ENCODE measurements at places on chromosomes 7 and 10.
A peak's percentile ranks its signal among the peaks of the same experiment; 100 is the strongest.

DNA sequence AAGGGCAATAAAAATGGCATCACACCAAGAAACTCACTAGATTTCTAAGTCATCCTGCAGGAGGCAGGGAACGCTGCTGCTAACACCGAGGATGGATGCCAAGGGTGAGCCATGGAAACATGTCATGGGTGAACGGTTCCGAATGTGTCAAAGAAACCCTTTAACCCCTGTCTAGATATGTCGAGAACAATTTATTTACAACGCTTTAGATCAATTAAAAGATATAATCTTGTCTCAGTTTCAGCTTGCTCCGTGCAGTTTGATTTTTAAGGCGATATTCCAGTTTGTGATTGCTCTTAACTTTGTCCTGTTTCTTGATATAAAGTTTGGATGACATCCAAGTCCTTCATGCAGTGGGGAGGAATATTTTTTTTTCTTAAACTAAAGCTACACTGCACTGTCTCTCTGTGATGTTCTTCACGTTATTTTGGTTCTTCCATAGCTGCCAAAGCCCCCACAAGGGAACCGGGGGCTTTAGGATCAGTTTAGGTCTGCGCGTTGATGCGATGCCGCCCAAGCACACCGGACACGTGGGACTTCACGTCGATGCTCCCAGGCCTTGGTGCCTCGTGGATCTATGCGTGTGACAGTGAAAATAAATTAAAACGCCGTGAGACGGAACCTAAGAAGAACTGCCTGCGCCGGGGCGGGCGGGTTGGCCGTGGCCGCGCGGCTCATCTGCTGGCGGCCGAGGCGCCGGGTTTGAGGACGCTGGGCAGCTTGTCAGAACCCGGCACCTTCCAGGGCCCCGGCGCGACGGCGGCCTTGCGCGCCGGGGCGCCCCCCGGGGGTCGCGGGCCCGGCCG, 220.3 kb downstream of the PHTF2 start:
- DNase-seq, result peak; percentile 68

- no peak for DNase-seq
Measured at GRCh38 chr7:19715499-19715898, 6.7 kb upstream of the POLR1F start.

DNA sequence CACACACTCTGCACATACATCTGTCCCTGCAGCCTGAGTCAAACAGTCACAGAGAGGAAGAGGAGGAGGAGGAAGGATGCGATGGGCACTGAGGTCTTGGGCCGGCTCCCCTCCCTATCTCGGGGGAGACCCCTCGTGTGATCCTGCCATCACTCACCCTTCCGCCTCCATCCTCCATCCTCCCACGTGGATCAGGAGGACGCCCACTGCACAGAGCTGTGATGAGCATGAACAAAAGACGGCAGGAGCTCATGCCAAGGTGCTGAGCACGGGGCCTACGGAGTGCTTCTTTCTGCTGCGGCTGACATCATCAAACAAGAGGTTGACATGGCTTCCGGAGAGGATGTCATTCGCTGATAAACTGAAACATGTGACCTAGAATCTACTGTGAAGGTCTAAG, 68.0 kb downstream of the DIP2C start:
- DNase-seq, result no peak

- DNase-seq, result no peak
Measured at GRCh38 chr10:109958059-109958458, 34.7 kb upstream of the XPNPEP1 start.

DNA sequence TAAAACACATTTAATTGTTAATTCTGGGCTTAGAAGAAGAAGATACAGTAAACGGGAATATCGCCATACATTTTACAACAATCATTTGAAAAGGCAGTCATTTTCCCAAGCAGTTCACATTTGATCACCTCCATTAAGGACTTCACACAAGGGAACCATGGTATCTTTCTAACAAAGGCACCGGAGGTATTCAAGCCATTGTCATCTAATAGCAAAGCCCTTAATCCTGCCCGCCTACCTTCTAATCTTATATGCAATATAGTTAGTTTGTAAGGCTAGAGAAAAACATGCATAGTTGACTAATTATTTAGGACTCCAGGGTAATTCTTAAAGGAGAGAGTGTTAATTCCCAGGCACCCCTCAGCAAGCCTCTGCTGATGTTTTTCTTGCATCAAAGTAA, 83.1 kb downstream of the MRPL32 start:
- DNase-seq, result no peak

DNA sequence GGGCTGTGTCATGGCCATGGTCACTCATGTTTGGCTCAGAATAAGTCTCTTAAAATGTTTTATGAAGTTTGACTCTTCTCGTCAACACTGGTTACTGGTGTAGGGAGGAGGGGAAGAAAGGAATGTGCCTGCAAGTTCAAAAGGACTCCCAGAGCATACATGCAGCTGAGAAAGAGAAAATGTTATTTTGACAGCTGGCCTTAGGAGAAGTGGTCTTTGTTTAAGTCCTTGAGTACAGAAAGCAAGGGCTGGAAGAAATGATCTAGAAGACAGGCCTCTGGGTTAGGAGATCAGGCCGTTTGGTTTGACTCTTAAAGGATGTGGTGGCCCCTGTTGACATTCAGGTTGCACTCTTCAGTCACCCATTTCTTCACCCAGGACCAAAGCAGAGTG, 245.5 kb downstream of the REEP3 start:
- peak; percentile 85 for DNase-seq

DNA sequence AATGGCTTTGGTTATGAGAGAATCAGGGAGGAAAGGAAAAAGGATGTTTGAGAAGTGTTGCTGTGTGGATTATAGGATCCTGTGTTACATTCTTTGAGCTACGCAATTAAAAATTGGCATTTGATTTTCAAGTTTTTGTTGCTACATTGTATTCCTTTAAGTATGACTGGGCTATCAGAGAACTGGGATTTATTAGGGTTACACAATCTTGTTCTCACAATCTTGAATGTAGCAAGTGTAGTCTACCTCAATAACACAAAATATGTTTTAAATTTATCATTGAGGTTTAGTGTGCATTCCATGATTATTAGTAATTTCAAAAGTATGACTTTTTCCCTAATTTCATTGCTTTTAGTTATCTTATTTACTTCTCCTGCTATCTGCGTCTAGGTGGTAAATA, 113.9 kb downstream of the CACNB2 start:
- no peak for DNase-seq

- no peak for DNase-seq
Measured at GRCh38 chr10:126207851-126208250, 180.4 kb downstream of the ADAM12 start.

DNA sequence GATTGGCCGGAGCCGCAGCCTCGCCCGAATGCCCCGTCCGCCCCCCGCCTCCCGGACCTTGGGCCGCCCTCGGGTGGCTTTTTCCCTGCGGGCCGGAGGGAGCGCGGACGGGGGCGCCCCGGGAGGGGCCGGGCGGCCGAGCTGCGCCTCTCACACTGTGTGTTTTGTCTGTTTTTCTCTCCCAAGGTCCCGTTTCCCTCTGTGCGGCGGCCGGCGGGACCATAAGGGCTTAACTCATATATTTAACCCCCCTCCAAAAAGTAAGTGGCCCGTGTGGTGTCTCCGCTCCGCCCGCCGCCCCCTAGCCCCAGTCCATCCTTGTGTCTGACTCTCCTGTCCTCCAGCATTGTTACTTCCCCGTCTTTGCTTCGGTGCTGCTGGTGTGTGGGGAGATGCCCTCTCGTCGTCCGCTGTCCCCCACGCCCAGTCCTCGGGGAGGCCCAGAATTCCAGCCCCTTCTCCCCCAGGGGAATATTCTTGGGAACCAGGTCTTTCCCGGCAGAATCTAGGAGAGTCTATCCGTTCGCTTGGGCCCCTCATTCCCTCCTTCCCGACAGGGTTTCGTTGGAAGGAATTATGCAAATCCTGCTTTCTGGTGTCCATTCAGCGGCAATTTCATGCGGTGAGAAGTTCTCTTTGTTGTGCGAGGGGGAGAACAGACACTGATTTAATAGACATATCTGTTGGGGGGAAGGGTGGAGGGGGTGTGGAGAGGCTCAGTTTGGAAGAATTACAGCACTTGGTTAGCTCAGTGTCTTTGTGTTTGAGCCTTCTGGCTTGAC, 1.3 kb downstream of the LCOR start:
- peak; percentile 38 for DNase-seq

DNA sequence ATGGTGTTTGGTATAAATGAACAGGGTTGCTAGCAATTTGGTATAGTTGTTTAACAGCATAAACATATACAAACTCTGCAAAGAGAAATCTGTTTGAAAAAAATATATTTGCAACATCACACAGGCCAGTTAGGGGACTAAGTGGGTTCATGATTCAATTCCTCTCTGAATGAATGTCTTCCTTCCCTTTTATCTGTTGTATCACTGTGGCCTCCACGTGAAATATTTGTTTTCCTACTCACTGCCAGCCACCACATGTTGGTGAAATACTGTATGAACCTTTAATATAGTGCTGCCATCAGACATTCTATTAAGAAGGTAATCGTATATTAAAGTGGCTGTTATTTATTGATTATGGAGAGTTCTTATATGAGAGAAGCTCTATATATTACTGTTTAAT, 157.0 kb downstream of the ARID5B start:
- DNase-seq, result no peak

DNA sequence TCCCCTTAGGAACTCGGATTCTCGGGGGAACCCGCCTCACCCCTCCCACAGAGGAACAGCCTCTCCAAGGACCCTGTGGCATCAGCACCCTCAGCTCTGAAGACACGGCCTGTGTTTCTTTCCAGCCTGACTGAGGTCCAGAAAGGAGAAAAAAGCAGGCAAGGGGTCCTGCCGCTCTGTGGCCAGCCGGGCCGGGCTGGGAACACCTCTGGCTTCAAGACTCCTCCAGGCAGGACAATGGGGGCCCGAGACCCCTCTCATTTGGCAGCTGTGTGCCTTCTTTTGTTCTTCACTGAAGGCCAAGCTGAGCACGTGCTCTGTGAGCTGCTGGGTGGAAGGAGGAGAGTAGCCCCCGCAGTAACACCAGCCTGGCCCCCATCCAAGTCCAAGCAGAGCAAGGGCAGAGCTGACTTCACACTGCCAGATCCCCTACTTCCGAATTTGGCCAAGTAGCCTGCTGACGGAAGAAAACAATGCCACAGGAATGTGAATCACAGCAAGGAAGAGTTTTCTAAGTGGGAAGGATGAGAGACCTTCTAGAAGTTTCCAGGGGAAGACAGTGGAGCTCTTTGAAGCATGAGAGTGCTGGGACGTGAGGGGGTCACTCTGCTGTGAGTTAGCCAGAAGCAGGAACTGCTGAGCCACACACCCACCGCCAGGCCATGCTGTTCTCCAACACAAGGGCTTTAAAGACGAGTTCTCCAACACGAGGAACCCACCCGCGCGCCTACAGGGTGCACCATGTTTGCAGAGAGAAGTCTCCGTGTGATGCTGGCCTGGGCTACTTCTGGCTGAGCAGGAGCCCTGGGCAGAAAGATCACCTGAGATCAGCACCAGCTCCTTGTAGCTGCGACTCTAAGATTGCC, 3.1 kb downstream of the CNPY1 start:
- DNase-seq, result no peak

GRCh38 chr7:146423446-146423845, 306.8 kb downstream of the CNTNAP2 start:
- DNase-seq, result no peak

- no peak for DNase-seq
Measured at GRCh38 chr7:131602304-131602993, 46.0 kb upstream of the PODXL start.

- DNase-seq, result no peak
Measured at GRCh38 chr7:23208316-23208715, 26.5 kb downstream of the NUP42 start.

DNA sequence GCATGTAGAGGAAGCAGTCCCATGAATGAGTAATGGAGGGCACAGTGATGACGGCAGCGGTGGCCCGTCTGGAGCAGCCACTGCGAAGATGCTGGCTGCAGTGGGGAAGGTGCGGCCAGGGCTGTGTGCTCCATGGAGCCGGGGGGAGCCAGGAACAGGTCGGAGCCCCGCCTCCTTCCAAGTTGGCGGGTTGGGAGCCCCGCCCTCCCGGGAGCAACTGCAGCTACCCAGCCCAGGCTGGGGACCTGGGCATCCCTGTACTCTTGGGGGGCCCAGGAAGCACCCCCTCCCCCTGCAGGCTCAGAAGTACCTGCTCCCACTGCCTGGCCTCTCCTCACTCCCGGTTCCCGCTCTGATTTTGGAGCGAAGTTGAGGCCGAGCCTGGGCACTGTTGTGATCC, 175.1 kb upstream of the ADCY1 start:
- DNase-seq, result no peak

DNA sequence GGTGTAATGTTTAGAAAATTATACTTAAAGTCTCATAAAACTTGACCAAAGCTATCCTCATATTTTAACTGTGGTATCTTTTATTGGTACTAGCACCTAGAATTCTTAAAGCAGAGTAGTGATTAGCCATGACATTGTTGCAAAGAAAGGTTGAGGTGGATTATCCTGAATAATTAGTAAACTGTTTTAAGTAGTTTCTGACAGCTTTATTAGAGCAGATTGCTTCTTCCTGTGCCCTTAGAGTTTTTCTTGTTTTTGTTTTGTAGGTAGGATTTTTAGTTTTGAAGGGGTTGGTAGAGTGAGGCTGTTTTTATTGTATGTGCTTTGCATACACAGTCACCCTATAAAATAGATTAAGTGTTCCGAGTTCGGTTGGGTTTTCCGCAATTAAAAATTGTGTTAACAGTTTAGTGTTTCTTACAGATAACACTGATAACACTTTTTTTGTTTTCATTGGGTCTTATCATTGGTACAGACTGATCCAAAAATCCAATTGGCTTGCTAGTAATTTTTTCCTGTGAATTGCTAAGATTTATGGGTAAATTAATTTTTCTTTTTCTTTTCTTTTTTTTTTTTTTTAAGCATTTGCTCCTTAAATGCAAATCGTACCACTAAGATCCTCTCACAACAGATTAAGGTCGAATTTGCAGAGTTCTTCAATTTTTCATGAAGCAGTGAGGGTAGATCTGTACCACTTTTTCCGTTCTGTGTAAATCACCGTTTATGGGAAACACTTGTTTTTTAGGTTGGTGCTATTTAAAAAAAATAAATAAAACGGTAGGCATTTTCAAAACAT, 2.1 kb upstream of the PBLD start:
- no peak for DNase-seq

DNA sequence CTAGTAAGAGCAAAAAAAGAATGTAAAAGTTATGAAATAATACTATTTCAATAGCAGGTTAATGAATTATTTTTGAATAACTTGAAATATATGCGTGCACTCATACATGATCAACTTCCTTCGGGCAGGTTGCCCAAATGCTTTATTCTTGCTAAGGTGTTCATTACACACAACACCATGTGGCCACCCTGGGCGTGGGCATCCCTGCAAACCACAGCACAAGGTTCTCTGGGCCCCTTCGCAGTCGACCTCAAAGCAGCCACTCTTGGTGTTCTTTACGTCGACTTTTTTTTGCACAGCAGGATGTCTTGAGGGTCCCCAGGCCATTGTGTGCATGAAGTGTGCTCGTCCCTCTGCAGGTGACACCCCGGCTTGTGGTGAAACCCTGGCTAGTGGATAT, 300.7 kb upstream of the PITRM1 start:
- DNase-seq, result no peak

- no peak for DNase-seq
Measured at GRCh38 chr7:114977277-114977676, 55.4 kb downstream of the MDFIC start.

DNA sequence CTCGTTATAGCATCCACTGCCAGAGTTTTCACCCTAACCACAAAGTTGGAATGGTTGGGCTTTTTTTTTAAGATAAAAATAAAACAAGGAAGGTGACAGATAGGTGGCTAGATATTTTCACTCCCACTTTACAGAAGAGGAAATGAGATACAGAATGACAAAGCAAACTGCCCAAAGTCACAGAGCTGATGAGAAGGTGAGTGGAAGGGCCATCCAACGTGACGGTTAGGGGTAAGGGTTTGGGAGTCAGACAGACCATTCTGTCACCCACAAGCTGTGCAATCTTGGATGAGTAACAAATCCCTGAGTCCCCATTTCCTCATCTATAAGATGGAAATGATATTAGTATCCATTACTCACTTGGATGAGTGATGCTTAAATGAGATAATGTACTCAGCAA, 106.9 kb upstream of the PDLIM1 start:
- DNase-seq, result no peak
